ENCODE measurements at places on chromosomes 7 and 10. TPM values are rescaled to one million over a fixed set of nuclear protein-coding genes. Genes with fewer than 3 reads are reported as not detected.

DNA sequence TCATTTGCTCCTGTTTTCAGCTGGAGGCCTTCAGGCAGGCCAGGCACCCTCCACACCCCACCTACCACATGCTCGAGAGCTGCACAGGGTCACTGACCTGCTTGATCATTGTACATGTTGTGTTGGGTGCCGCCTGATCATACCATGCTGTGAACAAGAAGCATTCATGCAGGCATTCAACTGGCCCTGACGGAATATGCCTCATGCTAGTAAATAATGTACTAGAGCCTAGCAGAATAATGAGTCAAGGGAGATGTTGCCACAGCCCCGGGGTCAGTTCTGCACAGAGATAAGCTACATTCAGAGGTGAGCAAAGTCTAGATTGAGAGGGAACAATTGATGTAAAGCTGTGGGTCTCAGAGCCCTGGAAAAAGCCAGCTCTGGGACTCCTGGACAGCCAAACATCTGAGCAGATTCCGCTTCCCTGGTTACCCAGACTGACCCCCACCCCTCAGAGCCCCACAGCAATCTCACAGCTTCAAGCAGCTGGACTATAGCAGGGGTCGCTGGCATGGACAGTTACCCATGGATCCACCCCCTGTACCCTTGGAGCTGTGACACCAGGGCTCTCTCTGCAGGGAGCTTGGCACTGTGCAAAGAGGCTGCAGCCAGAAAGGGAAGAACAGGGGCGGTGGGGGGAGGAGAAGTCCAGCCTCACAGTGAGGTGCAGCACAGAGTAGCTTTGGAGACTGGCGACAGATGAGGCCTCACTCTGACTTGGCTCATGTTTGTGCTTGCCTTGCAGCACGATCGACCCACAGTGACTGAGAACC lies 86.6 kb downstream of the FRMPD2 start:
- DNase-seq: peak; percentile 63

GRCh38 chr10:59229441-59229840 lies 53.0 kb downstream of the PHYHIPL start:
- no peak for DNase-seq

The DLD gene
- total RNA-seq: 141 TPM

The NOC3L gene
- total RNA-seq: 39.9 TPM

DNA sequence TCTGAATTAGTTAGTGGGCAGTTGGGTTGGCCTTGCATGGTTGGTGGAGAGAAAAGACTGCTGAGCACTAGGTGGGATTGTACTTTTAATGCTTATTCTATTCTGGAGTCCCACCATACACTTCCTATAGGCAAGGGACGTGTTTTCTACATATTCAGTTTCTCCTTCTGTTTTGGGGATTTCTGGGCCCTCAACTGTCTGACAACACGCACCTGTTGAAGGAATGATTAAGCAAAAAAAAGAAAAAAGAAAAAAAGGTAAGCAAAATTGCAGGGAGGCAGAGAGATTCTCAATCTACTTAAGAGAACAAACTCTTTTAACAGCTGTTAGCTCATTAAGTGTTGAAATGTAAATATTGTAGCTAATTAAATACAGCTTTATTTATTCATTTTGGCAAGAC lies 541.3 kb downstream of the CALN1 start:
- DNase-seq: no peak

DNA sequence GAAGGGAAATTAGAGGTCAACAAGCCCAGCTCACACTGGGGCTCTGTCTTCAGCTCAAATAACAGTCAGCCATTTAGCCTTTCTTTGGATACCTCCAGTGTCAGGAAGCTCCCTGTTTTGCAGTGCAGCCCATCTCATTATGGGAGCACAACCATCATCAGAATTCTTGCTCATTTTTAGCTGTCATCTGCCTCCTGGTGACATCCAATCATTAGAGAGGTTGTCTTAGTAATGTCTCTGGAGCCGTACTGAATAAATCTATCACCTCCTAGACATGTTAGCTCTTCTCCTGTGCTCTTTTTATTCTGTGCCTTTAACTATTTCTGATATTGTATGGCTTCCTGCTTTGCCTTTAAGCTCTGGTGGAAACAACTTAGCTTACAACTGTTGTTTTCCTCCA lies 74.5 kb downstream of the CHRM2 start:
- no peak for DNase-seq

The DIP2C gene
- total RNA-seq: 11.4 TPM

- no peak for DNase-seq
Observed at GRCh38 chr7:10824154-10824553, 149.5 kb upstream of the PHF14 start.

GRCh38 chr10:96244354-96244753 lies 27.0 kb downstream of the BLNK start:
- DNase-seq: no peak

DNA sequence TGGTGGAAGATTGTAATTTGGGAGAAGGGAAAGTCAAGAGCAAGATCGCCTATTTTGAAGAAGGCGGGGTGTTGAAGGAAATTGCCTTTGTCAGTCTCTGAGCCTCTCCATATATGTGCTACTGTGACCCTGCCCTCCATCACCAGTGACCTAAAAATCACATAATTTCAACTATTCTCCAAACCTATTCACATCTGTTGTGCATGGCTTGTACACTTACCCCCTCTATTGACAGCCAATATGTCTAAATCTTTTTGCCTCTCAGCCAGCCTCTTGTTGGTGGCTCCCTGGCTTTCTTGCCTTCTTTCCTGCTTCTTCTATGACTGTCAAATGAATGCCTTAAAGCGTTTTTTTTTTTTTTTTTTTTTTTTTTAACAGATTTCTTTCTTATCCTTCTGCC lies 295.6 kb downstream of the AUTS2 start:
- peak; percentile 23 for DNase-seq

- no peak for DNase-seq
Observed at GRCh38 chr7:5659584-5659983, 121.9 kb downstream of the RNF216 start.

DNA sequence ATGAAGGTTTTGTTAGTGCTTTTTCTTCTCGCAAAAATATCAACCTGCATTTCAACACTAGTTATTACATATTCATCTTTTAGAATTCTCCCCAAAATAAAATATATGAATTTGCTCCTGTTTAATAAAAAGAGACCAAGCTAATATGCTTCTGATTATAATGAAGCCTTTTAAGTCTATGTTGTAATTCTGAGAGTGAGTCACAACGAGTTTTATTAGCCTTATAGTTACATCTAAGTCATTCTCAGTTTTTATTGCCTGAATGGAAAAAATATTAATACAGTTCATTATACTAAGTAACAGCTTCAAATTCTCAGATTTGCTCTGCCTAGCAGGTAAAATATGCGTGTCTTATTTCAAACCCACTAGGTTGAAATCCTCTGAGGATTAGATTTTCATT lies 152.4 kb upstream of the CELF2 start:
- DNase-seq: no peak

- DNase-seq: no peak
Observed at GRCh38 chr10:106380706-106381105, 783.8 kb downstream of the SORCS1 start.

DNA sequence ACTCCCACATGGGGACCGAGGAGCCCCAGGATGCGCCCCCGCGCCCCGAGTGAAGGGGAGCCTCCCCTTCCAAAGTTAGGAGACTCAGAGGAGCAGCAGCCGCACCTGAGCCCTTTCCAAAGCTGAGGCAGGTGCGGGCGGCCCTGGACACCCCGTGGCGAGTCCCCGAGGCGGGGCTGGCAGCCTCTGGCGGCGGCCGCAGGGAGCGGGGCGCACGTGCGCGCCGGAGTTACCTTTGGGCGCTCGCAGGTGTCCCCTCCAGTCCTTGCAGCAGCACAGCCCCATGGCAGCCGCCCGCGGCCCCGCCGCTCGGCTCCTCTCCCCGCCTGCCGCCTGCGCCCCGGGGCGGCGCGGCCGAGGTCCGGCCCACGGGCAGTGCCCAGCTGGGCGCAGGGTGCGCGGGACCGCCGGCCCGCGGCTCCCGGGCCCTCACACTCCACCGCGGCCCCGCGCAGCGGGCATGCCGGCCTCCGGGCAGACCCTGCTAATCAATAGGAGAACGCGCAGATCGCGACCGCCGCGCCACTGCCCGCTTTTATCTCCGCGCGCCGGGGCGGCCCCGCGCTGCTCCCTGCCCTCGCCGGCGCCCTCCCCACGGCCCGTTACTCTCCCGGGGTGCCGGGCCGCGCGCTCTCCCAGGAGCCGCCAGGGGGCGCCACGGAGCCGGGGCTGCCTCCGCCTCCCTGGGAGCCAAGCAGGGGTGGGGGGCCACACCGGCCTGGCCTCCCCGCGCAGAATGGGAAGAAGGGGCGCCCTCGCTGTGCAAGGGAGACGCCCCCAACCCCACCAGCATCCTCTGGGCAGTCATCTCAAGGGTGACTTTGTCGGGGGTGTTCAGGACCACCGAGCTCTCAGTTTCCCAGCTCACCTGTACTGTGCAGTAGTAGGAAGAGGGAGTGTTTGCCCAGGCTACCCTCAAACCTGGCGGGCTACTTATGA lies 80.8 kb downstream of the ARHGAP22 start:
- peak; percentile 57 for DNase-seq

DNA sequence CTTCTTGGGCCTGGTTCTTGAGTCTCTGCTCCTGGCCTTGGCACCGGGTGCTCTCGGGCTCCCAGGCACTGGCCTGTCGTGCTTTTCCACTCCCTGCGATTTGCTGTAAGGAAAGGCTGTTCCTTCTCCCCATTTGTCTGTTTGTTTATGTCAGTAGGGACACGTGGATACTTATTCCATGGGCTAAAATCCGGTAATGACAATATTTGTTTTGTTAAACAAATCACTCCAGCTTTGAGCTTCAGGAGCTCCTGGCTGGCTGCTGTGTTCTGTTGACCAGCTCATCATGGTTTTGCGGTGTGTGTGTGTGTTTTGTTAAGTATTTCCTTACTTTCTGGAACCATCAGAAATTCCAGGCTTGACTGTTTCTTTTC lies 17.5 kb upstream of the JAKMIP3 start:
- DNase-seq: no peak

The AKR1D1 gene
- total RNA-seq: 2.2 TPM

- no peak for DNase-seq
Observed at GRCh38 chr10:3763852-3764625, 21.0 kb downstream of the KLF6 start.
